ENCODE measurements at places on chromosomes 12 and 14.

DNA sequence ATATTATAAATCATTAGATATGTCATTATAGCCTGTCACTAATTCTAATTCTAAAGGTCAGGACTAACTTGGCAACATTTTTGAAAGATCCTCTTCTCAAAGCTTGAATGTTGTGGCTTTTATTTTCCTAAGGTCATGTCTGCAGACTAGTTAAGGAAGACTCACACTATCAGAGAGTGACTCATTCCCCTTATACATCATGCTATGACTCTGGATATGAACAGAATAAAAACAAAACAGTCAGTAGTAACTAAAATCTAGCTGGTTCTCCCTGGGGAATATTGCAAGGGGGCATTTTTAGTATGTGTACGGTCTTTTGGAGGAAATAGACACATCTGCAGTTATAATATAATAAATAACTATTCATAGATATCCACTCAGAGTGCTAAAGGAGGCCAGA, 170.6 kb downstream of the SLC2A13 start:
- no peak for DNase-seq

- DNase-seq: no peak
Measured at GRCh38 chr12:125263385-125263784, 198.2 kb downstream of the AACS start.

DNA sequence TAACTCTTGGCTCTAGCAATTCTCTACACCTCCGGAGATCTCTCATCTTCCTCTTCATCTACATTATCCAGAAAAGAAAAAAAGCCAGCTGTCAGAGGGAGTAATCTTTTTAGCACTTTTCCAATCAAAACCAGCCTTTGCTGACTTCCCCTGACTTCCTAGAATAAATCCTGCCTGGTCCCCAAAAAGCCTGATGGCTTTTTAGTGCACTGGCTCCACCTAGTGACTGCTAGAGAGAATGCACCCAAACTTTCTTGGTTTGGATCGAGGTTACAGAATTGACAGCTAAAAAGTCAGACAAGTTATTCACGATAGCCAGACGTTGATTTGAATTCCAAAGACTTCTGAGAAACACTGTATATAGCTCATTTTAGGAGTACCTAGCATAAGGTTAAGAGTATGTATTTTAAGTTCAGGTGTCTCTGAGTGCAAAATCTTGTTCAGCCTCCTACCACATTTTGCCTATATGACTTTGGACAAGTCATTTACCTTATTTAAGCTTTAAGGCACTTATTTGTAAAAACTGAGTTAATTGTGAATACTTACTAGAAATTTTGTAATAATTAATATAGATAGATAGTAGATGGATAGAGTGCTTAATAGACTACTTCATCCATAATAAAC, 185.7 kb upstream of the GRIN2B start:
- peak; percentile 65 for DNase-seq

DNA sequence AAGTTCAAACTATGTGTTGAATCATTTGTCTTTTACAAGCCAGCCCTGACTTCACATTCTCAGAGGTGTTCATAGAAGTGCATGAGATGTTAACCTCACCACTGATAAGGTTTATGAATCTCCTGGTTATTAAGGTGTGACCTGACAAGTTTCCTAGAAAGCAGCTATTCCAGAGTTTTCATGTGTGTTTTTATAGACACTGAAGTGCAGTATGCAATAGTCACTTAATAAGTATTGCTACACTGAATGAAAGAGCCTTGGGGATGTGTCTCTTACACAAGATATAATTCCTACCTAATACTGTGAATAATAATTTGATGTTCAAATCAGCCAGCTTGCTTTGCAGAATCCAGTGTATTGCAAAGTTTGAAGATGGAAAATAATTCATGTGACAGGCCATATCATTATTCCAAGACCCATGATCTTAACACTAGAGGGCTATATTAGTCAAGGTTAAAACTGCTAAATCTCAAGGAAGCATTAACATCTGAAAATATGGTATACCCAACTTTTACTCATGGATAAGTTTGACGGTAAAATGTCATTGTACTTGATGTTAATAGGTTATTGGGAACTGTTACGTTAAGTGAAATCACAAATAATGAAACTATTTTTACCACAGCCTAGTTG, 13.0 kb downstream of the SLC25A3 start:
- DNase-seq: no peak

- DNase-seq: no peak
Measured at GRCh38 chr14:94052199-94052598, 26.1 kb downstream of the OTUB2 start.

GRCh38 chr12:119864591-119864990, 12.5 kb downstream of the CIT start:
- DNase-seq: no peak

DNA sequence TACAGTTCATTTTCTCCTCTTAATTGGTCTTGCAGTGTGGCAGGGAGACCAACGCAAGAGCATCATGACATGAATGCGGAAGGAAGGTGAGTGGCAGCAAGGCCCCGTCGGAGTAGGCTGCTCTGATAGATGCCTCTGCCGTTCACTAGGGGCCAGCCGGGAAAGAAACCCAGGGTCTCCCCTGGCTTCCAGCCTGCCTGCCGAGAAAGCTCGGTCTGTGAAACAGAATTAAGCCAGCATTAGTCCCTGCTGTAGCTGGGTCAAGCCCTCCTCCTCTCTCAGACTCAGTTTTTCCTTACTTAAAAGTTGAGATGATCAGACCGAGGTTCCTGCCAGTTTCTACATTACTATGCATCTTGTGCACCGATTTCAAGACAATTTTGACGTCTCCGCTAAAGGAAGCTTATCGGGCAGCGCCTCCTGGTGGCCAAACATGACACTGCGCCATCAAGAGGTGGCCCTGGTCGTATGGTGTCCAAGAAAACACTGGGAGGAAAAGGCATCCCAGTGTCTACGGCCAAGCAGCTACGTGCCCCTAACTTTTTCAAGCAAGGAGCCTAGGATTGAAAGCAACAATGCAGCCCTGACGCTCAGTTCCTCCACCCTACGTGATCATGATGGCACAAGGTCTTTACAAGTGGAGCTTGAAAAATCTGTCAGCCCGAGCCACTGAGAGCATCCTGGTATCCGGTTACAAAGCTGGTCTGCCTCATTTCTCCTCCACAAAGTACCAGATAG, 131.6 kb downstream of the KSR2 start:
- peak; percentile 84 for DNase-seq

GRCh38 chr14:104596451-104596918, 8.1 kb downstream of the TMEM179 start:
- no peak for DNase-seq

DNA sequence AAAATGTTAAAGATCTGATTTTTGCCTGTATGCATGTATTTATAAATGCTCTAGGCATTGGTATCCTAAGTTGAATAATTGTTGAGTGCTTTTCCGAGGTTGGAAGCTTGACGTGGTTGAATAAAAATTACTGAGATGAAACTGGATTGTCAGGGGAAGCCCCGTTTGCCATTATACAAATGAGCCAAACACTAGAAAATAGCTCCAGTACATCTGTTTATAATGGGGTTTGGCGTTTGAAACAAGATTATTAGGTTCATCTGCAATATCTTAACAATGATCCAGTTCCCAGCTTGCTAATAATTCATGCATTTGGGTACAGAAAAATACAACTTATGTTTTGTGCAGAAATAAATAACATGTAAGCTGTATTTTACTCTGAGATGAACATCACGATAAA, 789.6 kb downstream of the GALC start:
- no peak for DNase-seq

- DNase-seq: no peak
Measured at GRCh38 chr12:2958432-2959191, 585 bp upstream of the TEAD4 start.

GRCh38 chr14:91388551-91388975, 29.1 kb downstream of the CCDC88C start:
- DNase-seq: peak; percentile 69

DNA sequence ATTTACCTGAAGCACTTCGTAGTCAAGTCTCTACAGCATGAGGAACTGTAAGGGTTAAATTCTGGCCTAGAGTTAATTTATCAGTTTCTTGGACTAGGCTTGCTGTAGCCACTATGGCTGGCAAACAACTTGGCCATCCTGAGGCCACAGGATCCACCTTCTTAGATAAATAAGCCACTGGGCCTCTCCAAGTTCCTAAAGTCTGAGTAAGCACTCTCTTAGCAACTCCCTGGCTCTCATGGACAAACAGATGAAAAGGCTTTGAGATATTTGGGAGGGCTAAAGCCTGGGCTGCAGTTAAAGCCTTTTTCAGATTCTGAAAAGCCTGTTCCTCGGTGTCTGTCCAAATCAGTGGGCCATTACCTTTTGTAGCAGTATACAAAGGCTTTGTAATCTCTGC, 675.0 kb downstream of the TMEM121 start:
- no peak for DNase-seq

GRCh38 chr12:110314308-110314707, 33.3 kb downstream of the ATP2A2 start:
- peak; percentile 63 for DNase-seq

GRCh38 chr12:45863332-45863731, 127.0 kb downstream of the SCAF11 start:
- DNase-seq: no peak

GRCh38 chr14:76958980-76959710, 69.4 kb downstream of the IRF2BPL start:
- peak; percentile 27 for DNase-seq

DNA sequence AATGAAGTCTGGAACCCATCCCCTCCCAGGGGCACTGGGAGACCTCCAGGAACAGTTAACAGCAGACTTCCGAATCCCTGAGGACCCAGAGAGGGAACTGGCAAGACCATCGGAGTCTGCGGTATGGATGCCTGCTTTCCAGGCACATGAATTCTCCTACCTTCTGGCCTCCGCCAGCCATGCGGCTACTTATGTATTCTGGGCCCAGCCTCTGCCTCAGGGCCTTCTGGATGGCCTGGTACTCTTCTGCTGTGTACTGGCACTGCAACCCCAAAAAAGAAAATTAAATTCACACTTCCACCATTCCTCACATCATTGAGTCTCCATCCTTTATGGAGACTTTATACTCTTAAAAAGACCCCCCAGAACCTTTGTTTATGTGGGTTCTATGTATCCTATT, 18.4 kb downstream of the RAD52 start:
- DNase-seq: no peak

DNA sequence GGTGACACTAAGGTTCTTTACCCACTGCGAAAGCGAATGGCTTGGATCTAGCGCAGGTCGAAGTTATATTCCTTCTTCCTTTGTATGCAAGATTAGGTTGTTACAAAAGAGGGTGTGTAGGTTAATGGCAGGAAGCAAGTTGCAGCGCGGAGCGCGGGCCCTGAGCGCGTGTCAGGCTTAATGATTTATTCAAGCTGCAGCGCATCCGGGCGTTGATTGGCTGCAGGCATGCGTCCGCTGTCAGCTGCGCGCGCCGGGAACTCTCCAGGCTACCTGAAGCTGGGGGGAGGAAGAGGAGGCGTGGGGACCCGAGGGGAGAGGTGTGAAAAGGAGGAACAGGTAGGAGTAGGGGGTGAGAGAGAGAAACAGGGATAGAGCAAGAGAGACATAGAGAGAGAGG, 7.4 kb downstream of the ASCL1 start:
- peak; percentile 23 for DNase-seq

- peak; percentile 76 for DNase-seq
Measured at GRCh38 chr12:47397664-47398281, 308.1 kb downstream of the RPAP3 start.

Data from activated CD4-positive, alpha-beta T cell treated with anti-CD3 and anti-CD28 coated beads, Interleukin-2, Interleukin-6, amounts not matched to agents 100 ng/mL and 50 ng/mL, durations not matched to agents 16 hours and 8 hours (primary cell).